ENCODE measurements at places on chromosomes 2 and 18.

GRCh38 chr2:238855299-238855698, 7.4 kb downstream of the TWIST2 start:
- DNase-seq, result no peak

GRCh38 chr2:240986787-240987411, 11.5 kb upstream of the SNED1 start:
- DNase-seq, result peak; percentile 60

- DNase-seq, result no peak
These were observed 33.3 kb upstream of the LGALSL start for GRCh38 chr2:64420677-64421076.

DNA sequence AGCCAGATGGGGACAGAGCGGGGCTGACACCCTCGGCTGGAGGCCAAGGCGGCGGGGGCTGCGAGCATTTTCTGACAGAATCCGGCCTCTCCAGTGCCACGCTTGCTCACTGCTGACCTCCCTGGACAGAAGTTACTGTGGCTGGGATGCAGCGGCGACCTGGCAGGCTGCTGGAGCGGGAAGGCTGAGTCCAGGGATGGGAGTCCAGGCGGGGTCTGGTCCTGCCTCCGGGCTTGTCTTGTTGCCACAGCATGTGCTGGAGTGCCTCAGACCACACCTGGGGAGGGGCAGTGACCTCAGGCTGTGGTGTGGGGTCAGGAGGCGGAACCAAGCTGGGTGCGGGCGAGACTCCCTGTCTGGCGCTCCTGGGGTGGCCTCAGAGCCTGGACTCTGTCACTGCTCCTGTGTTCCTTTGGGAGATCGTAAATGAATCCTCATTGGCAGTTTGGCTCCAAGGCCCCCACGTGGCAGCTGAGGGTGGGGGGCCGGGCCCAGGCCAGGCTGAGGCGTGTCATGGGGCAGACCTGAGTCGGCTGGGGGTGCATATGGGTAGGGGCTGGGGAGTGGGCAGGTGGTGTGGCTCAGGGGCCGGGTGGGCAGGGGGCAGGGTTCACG, 5.5 kb downstream of the BOK start:
- DNase-seq, result no peak

GRCh38 chr18:79771446-79772107, 26.2 kb upstream of the KCNG2 start:
- no peak for DNase-seq

DNA sequence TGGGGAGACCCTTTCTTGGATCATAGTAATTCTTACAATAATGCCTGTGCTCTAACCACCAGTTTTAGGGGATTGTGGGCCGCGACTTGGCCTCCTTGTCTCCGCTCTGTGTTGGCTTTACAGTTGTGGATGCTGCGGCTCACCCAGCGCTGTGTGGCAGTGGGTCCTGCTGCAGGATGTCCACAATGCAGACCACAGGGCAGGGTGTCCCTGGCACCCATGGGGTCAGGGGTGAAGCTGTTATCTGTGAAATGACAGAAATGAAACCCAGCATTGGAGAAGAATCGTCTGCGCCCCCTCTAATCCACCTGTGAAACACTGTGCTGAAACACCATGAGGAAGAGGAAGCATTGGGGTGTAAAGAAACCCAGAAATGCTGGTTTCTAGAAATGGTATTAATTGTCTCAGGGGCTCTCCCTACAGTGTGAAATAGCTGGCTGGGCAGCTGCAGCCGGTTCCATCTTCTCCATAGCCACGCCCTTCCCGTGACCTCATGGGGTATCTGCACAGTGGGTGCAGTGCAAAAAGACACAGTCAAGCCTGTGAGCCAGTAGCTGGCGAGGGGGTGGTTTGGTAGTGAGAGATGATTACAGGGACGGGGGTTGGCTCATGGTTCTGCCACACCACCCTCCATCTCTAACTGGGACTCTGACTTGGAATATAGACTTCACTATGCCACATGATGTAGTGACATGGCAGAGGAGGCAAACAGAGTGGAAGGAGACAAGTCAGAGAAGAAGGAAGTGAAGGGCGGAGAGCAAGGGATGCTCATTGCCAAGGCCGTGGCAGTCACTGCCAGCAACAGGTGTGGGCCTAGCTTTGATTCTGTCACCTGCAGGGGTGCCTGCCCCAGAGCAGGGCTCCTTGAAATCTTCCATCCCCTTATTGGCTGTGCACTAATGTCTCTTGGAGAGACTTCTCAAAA, 16.2 kb downstream of the INPP4A start:
- no peak for DNase-seq

DNA sequence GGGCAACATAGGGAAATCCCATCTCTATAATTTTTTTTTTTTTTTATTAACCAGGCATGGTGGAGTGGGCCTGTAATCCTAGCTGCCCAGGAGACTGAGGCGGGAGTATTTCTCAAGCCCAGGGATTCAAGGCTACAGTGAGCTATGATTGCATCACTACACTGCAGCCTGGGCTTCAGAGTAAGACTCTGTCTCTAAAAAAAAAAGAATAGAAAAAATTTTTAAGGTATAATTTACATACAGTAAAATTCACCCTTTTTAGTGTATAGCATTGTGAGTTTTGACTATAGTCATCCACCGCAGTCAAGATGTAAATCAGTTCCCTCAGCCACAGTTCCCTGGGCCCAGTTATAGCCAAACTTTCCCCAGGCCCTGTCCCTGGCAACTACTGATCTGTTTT, 57.1 kb upstream of the MSH6 start:
- no peak for DNase-seq

DNA sequence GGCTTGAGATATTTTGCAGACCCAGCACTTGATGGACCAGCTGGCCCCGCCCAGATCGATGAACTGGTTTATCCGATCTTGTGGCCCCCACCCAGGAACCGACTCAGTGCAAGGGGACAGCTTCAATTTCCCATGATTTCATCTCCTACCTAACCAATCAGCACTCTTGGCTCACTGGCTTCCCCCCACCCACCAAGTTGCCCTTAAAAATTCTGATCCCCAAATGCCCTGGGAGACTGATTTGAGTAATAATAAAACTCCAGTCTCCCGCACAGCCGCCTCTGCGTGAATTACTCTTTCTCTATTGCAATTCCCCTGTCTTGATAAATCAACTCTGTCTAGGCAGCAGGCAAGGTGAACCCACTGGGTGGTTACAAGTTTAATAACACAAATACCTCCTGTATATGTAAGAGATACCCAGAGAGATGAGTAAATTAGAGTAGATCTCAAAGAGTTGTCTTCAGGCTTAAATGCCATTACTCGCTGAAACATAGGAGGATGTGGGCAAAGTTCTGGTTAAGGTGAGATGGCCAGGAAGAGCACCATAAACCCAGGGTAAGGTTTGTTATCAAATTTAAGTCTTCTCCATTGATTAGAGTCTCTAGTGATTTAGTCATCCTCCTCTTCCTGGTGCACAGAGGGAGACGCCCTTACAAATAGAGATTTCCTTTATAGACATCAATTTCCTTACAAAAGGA, 222.8 kb downstream of the ARL4C start:
- DNase-seq, result no peak

GRCh38 chr2:42040643-42041278, 7.1 kb upstream of the PKDCC start:
- DNase-seq, result no peak

GRCh38 chr2:9844036-9844483, 786 bp downstream of the TAF1B start:
- DNase-seq, result no peak

DNA sequence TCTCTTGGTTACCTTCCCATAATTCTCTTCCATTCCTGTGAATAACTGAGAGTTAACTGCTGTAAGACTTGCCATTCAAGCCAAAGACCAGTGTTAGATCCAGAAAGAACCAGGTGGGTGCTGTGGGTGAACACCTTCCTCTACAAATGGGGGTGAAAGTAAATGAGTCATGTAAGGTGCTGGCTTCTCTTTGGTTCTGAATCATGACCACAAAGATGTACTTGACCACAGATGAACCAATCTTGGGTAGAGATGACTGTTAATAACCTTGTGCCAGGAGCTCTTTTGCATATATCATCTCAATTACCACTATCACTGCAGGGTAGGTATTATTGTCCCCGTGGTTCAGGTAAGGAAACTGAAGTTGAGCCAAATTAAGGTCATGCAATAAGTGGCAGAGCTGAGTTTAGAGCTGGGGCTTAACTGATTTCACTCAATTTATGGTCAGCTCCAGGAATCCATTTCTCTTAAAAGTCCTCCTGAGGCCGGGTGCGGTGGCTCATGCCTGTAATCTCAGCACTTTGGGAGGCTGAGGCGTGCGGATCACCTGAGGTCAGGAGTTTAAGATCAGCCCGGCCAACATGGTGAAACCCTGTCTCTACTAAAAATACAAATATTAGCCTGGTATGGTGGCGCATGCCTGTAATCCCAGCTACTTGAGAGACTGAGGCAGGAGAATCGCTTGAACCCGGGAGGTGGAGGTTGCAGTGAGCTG, 244.9 kb upstream of the CXCR4 start:
- no peak for DNase-seq

- no peak for DNase-seq
These were observed 147.2 kb upstream of the L3MBTL4 start for GRCh38 chr18:6561862-6562291.

GRCh38 chr2:68357605-68358337, 7.3 kb upstream of the PLEK start:
- peak; percentile 32 for DNase-seq

DNA sequence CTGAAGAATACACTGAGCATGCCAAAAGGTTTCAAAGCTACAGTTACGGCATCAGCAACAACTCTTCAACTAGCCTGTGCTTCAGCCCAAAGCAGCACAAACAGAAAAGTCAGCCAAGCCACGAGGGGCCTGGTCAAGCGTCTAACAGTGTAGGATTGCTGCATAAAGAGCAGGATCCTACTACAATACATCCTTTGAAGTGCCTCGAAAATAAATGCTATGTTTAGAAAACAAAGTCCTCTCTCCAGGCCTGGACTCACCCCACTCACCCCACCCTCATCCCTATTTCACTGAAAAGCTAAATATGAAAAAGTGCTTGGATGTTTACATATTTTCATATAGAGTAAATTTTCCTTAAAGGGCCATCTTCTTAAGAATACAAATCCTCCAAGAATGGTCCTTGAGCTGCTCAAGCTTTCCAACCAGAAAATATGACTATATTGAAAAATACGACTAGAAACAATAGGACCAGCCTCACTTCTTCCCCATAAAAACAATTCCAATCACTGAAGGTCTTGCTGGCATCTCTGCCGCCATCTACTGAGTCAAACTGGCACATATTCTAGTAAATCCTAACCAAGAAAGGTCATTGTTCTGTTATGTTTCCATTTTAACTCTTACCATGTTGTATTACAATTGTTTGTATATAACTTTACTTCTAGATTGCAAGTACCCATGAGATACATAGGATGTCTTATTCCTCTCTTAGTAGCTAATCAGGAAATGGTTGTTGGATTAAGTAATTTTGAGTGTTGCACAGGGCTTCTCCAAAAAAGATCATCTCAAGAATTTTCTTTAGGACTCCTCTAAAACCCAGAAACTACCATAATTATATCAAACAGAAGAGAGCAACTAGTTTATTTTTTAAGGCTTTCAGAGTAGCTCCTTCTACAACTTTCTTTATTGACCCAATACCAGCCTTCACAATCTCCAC, 63.6 kb downstream of the CLHC1 start:
- no peak for DNase-seq

DNA sequence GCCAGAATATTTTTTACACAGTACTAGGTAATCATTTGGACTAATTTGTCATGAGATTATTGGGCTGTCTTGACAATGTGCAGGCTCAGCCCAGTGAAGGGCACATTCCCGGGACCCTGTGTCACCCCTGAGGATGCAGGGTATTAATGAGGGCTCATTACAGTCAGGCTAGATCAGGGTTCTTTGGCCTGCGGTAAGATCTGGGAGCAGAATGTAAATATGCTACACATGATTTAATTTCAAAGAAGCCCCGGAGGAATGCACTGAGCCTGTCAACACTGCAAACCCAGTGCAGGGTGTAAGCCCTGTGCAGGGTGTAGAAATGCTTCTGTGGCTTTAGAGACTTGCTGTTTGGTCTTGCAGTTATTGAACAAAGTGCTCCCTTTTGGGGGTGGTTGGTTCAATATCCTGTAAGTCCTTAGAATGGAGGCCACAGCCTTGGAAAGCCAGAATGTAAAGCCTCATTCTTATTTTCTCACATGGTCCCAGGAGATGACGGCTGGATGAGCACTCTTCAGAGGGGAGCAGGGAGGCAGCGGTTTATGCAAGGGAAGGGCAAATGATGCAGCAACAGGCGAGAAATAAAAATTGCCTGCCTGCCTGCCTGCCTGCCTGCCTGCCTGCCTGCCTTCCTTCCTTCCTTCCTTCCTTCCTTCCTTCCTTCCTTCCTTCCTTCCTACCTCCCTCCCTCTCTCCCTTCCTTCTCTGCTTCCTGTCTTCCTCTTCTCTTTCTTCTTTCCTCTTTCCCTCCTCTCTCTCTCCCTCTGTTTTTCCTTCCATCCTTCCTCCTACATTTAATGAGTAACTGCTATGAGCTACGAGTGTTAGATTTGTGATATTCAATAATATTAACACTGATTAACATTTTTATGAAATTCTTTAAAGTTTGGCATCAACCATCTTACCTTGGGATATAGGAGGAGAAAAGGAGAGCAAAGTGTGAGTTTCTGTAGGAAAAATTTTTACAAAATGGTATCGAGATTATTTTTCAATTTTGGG, 148.8 kb downstream of the VAPA start:
- DNase-seq, result no peak

GRCh38 chr2:9844576-9844975, 1.3 kb downstream of the TAF1B start:
- peak; percentile 31 for DNase-seq

- no peak for DNase-seq
These were observed 61.0 kb downstream of the BIN1 start for GRCh38 chr2:127045792-127046501.

- no peak for DNase-seq
These were observed 160.2 kb upstream of the CCDC150 start for GRCh38 chr2:196479350-196479749.

DNA sequence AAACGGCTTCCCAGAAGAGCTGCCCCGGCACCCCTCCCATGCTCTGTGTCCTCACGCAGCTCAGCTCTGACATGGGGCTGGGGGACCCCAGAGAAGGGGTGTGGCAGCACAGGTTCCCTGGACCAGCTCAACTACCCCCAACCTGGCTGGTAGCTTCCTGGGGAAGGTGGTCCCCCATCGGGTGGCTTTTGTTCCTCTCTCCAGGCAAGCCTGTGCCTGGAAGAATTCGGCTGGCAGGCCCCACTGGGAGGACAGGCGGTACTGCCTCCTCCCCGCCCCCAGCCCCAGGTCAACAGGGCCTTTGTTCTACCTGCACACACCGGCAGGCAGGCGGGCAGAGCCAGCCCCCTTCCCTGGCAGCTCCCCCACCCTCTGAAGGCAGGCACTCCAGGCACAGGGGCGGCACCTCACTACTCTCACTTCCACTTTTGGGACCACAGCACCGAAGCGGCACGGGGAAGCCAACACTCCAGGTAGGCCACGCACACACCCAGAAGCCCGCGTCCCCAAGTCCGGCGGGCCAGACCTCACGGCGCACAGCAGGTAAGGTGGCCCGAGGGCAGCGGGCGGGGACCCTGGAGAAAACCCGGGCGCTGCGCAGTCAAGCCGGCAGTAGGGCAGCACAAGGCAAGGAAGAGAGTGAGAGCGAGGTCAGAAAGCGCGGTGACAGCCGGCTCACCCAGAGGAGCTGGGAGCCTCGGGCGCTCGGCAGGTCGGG, 1.3 kb downstream of the HS6ST1 start:
- DNase-seq, result no peak
